Cortex of kidney (tissue), 1 donor: ENCODE measurements at places on chromosomes 3 and 15.

- no peak for DNase-seq
These were observed 51.9 kb downstream of the ARHGAP31 start for GRCh38 chr3:119346076-119346496.

GRCh38 chr3:114879059-114880031, 267.7 kb downstream of the ZBTB20 start:
- no peak for DNase-seq

DNA sequence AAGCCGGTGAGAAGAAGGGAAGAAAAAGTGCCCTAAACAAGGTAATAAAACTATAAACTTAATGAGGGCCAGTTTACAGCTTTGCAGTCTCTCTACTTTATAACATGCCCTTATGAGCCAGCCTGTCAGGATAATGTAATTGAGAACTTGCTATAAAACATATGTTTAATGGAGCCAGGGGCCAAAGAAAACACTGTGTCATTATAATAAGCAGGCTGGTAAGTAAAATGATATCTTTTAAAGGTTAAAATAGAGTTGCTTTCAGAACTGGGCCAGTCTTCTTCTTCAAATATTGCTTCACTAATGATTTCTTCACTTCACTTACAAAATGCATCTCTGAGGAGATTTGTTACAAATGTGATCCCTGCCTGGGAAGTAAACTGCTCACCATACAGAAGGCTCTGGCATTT, 192.5 kb downstream of the SHOX2 start:
- DNase-seq: no peak

GRCh38 chr3:60301142-60301541, 950.1 kb downstream of the FHIT start:
- no peak for DNase-seq

DNA sequence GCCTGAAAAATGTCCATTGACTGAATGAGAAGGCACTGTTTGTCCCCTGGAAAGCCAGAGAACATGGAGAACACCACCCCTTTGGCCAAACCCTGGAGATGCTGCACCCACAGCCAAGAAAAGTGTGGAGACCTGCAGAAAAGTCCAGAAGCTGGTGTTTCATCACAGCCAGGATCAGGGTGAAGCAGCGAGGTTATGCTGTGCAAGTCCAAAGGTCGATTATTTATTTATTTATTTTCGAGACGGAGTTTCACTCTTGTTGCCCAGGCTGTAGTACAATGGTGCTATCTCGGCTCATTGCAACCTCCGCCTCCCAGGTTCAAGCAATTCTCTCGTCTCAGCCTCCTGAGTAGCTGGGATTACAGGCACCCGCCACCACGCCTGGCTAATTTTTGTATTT, 5.5 kb upstream of the CTSH start:
- no peak for DNase-seq

- DNase-seq: no peak
These were observed 137.9 kb downstream of the NEO1 start for GRCh38 chr15:73190189-73190601.
